ENCODE measurements at places on chromosomes 1 and 21.
A peak's percentile ranks its signal among the peaks of the same experiment; 100 is the strongest.

DNA sequence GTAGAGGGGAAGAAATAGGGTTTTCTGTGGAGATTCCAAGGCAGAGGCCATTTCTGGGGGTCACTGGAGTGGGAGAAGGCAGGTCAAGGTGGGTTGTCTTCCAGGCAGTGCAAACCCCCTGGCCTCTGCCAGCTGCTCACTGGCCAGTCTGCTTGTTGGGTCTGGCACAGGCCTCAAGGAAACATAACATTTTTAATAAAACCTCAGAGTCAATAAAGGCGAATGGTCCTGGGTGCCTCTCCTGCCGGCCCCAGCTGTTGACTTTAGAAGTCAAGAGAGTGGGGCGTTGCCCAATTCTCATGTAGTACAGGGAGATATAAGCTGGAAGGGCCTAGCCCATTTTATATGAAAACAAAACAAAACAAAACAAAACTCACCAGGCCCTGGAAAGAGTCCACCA is 36.6 kb downstream of the RUNX3 start:
- no peak for DNase-seq

DNA sequence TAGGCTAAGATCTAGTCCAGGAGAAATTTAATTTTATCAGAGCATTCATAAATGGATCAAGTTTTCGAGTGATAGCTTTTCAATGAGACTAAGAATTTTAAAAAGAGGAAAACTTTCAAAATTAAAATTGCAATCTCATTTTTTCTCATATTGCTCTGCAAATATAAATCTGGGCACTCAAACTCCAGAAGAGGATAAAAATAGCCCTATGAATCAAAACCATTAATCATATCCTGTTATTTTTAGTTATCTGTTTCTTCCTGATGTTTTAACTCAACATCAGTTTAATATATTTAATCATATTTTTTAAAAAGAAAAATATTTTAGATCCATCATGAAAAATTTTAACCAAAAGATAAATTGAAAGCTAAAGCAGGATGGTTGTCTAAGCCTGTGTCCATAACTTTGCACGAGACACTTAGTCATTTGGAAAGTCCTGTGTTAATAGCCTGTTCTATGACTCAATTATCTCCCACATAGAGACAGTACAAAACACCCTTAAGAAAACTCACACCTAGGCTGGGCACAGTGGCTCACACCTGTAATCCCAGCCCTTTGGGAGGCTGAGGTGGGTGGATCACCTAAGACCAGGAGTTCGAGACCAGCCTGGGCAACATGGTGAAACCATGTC is 17.1 kb upstream of the PRRC2C start:
- no peak for DNase-seq

DNA sequence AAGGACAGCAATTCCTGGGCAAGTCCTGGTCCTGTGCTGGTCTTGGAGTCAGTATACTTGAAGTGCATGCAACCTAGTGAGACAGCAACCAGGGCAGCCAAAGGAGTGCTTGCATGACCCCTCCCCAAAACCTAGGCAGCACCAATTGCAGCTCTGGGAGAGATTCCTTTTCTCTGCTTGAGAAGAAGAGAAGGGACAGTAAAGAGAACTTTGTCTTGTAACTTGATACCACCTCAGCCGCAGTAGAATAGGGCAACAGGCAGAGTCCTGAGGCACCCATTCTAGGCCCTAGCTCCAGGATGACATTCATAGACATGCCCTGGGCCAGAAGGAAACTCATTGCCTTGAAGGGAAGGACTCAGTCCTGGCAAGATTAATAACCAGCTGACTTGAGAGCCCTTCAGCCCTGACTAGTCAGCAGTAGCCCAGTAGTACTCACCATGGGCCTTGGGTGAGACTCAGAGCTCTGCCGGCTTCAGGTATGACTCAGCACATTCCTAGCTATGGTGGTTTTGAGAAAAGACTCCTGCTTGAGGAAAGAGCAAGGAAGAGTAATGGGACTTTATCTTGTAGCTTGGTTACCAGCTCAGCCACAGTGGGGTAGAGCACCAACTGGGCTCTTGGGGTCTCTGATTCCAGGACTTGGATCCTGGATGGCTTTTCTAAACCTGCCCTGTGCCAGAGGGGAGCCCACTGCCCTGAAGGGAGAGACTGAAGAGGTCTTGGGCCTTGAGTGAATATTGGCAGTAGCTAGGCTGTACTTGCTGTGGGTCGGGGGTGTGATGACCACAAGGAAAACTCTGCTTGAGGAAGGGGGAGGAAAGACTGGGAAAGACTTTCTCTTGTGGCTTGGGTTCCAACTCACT is 51.7 kb upstream of the ACADM start:
- DNase-seq = no peak

DNA sequence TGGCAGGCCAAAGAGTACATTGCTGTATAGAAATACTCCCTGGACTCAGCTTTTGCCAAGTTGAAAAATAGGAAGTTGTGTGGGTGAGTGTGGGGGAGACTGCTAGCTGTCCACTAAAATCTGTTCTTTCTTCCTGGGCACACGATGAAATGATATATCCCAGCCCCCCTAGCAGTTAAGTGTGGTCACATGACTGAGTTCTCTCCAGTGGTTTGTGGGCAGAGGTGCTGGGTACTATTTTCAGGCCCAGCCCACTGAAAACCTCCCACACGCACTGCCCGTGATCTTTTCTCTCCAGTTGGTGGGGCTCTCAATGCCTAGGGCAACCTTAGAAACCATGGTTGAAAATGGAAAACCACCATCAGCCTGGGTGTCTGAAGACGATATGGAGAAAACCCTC is 119.7 kb upstream of the LMO4 start:
- no peak for DNase-seq

DNA sequence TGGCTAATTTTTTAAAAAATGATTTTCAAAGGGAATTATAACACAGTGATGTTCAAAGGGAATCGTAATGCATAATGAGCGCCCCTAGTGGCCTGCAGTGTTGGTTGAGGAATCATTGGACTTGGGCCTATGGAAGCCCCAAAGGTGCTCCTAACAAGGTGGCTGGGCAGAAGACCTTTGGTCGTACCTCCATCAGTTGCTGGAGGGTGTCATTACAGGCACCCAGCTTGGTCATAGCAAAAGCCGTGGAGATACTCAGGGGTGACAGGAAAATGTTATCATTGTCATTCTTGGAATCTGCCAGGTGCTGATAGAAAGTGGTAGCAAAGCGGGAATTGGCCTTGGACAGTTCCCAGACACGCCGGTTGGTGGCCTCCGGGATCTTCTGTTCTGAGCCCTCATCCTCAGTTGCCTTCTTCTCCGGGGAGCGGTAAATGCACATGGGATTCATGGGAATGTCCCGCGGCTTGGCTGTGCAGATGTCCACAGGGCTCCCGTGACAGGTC is 2.7 kb downstream of the SERPINC1 start:
- DNase-seq = no peak

DNA sequence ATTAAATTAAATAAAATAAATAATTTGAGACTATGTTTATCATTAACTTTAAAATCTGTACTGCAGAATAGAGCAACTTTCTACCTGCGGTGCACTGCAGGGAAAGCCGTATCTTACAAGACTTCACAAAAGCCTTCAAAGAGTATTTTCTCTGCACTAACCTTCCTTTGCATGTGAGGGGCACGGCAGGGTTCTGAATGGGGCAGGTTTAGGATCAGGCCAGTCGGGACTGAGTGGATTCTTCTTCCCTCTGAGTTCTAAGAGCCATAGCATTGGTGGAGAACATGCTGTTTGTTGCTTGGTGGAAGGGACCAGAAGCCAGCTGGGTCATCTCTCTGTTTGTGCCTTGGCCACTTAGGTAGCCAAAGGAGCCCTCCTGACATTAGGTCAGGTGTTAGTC is 55.2 kb upstream of the LGALS8 start:
- DNase-seq = no peak

DNA sequence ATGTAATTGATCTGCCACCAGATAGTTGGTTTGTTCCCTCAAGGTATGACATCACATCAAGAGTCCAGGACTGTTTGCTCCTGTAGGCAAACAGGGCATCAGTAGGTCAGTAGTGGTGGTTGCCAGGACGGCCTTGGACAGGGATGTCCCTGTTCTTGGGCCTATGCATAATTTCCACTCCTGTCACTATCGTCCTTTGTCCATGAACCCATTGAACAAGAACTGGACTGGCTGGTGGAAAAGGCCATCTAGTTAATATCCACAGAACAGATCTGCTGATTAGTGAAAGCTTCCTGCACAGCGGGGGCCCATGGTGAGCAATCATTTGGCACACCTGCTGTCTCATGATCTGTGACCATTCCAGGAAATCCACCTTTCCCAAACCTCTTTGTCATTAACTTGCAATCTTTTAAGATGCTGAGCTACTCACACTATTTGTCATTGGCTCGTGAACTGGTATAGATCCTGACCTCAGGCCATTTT is 12.4 kb upstream of the BSDC1 start:
- no peak for DNase-seq

DNA sequence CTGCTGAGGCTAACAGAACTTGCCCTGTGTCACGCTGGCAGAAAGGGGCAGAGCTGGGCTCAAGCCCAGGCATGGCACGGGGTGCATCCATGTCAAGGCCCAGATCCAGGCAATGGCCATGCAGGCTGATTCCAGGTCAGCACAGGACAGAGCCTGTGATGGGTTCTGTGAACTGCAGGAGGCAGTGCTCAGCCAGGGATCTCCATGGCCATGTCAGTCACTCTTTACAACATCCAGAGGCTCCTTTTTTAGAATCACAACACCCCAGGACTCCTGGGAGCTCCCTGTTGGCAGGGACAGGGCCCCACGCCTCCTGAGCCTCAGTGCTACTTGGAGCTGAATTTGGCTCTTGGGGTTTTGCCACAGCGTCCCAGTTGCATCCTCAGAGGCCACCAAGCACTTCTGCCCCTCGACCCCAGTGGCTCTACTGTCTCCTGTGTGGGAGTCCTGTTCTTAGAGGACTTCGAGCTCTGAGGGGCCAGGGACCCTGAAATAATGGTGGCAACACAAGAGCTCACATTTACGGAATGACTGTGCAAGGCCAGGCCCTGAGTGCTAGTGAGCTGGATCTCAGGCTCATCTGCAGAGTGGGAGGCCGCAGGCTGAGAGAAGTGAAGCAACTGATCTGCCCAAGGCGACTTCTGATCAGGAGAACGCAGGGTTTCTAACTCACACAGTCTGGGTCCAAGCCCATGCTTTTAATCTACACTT is 211.5 kb downstream of the TRABD2B start:
- no peak for DNase-seq

DNA sequence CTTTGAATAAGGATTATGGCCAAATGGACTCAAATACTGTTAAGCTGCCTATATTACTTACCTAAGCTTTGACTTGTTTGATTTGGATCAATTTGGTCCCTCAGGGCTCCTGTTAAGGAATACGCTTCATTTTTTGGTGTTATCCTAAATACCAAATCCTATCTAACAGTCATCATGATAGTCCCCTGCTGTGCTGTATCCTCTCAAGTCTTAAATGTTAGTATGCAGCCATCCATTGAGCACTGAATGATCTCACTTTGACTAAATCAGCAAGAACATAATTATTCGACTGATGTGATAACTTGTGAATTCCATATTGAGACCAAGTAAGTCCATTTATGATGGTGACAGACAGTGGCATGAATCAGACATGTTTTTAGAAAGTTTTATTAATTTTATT is 53.1 kb upstream of the ATF3 start:
- no peak for DNase-seq

DNA sequence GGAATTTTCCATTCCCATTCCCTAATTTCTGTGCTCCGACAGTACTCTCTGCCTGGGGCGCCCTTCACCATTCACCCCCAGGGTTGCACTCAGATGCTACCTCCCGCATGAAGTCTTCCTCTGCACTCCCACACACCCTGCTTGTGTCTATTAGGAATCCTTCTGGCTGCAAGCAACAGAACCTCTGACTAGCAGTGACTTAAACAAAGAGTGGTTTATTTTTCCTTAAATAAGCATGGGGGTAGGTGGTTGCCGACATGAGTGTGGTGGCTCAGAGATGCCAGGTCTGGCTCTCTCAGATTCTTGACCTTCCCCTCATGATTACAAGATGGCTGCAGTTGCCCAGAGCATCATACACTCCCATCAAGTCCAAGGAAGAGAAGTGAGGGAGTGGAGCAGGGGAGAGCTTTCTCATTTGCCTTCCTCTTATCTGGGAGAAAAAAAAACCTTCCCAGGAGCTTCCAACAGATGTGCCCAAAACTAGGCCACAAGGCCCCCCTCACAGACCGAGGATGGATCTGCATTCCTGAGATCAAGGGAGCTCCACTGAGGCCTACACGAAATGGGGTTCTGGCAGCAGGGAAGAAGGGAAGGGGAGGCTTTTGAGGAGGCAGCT is 49.6 kb upstream of the LBR start:
- DNase-seq = no peak

- no peak for DNase-seq
These were observed 178.1 kb upstream of the RUNX1 start for GRCh38 chr21:35226968-35227744.

- DNase-seq = peak; percentile 41
These were observed at the start of gene SMG7 for GRCh38 chr1:183472488-183473216. Gene SMG7, plus strand, starts transcription at chr1:183472499. Its CDS starts 122 bp downstream, at chr1:183472621.

DNA sequence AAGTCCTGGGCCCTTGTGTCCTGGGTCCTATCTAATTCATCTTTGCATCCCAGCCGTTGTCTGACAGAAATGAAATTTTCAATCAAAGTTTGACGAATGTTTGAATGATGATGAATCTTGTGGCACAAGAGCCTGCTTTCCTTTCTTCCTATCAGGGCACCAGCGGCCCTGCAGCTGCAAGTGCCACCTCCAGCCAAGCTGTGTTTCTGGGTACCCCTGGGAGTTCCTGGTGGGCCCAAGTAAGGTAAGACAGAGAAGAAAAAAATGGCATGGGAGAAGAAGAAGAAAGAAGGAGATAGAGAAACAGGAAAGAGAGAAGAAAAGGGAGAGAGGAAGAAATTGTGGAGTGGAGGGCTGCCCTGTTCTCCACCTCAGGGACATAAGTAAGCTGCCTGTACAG is 782.1 kb upstream of the TPTE start:
- DNase-seq = no peak
